ENCODE measurements at places on chromosomes 4 and X. TPM values are rescaled to one million over a fixed set of nuclear protein-coding genes. Genes with fewer than 3 reads are reported as not detected.

EGF gene
- not detected for total RNA-seq

LETM1 gene
- 44.8 TPM for total RNA-seq

LGI2 gene
- not detected for total RNA-seq

RIPPLY1 gene
- total RNA-seq = not detected

SPIN4 gene
- total RNA-seq = 5.8 TPM

PRIMPOL gene
- 21.5 TPM for total RNA-seq

FGA gene
- not detected for total RNA-seq

NLGN3 gene
- total RNA-seq = 1.3 TPM

AKAP14 gene
- not detected for total RNA-seq

SPANXC gene
- total RNA-seq = not detected

POLA1 gene
- 16.3 TPM for total RNA-seq

TMPRSS11F gene
- not detected for total RNA-seq

SERPINA7 gene
- total RNA-seq = not detected

CXCL1 gene
- total RNA-seq = not detected

SERTM2 gene
- total RNA-seq = not detected

MAGEE1 gene
- total RNA-seq = 6.7 TPM

ADAMTS3 gene
- total RNA-seq = not detected

TRPC5OS gene
- total RNA-seq = not detected

FGB gene
- not detected for total RNA-seq

SLC49A3 gene
- total RNA-seq = 6.9 TPM

HELT gene
- not detected for total RNA-seq

ZNF280C gene
- 7.0 TPM for total RNA-seq

SHROOM4 gene
- total RNA-seq = not detected

TMSB15A gene
- total RNA-seq = not detected

SPINK2 gene
- total RNA-seq = 0.63 TPM

PABPC5 gene
- total RNA-seq = not detected

TRIM60 gene
- total RNA-seq = not detected

RHOXF2 gene
- total RNA-seq = not detected

IL21 gene
- total RNA-seq = not detected

REPS2 gene
- 9.4 TPM for total RNA-seq

GLRA3 gene
- total RNA-seq = 0.22 TPM

DKK2 gene
- not detected for total RNA-seq

ZAR1 gene
- not detected for total RNA-seq

CHRDL1 gene
- not detected for total RNA-seq

HNRNPDL gene
- total RNA-seq = 370 TPM

CSAG2 gene
- total RNA-seq = not detected

SLC4A4 gene
- total RNA-seq = not detected

KLF8 gene
- total RNA-seq = 42.7 TPM

SMARCAD1 gene
- total RNA-seq = 30.4 TPM

DMRTC1 gene
- 0.66 TPM for total RNA-seq

TMEM47 gene
- not detected for total RNA-seq

CT45A3 gene
- total RNA-seq = not detected

CT45A10 gene
- not detected for total RNA-seq

FAM53A gene
- total RNA-seq = 1.8 TPM

GUCY1A1 gene
- total RNA-seq = 0.25 TPM

PDGFRA gene
- not detected for total RNA-seq

All from B cell (primary cell).